ENCODE measurements at places on chromosomes 12 and 14.

GRCh38 chr14:101072945-101073597 lies 169.5 kb upstream of the RTL1 start:
- DNase-seq: peak; percentile 80

- no peak for DNase-seq
These were observed 127.5 kb downstream of the SMOC1 start for GRCh38 chr14:70006699-70007098.

GRCh38 chr12:52474212-52474611 lies 607 bp upstream of the KRT6C start:
- no peak for DNase-seq

DNA sequence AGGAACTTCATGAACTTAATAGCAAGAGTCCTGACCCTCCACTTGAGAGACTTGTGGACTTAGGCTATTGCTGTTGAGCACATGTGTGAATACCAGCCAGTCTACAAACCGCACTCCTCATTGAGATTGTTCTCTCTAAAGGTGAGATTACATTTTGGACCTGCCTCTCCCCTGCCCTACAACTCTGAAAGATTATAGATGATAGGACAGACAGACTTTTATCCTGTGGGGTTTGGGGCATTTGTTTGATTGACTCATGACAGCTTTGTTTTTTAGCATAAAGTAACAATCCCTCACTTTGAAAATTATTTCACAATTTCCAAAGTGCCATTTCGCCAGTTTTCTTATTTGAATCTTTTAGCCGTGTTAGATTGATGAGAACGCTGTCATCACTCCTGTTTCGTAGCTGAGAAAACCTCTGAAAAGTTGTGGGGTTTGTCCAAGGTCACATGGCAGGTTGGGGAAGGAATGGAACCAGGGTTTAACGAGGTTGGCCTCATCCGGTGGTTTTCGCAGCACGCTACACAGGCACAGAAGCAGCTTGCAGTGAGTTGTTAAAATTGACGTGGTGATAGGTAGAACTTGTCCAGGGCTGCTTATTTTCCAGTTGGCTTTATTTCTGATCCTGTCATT lies 836 bp downstream of the EVL start:
- peak; percentile 33 for DNase-seq

- no peak for DNase-seq
These were observed 5.0 kb upstream of the HOXC9 start for GRCh38 chr12:53995002-53995377.

DNA sequence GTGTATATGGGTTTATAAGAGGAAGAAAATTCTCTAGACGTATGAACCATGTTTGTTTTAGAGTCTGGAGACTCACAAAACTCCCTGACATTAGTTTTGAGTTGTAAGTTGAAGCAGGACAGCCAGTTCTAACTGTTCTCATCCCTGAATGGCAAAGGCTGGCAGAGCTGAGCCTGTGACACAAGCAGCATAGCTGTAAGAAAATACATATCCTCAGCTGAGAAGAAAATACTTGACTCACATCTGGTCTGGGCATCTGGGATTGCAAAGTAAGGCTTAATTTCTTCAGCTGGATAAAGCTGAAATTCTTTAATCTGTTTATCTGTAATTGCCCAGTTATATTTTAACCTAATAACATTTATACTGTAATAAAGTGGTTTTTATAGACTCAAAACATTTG lies 156.3 kb downstream of the PELI2 start:
- DNase-seq: no peak

DNA sequence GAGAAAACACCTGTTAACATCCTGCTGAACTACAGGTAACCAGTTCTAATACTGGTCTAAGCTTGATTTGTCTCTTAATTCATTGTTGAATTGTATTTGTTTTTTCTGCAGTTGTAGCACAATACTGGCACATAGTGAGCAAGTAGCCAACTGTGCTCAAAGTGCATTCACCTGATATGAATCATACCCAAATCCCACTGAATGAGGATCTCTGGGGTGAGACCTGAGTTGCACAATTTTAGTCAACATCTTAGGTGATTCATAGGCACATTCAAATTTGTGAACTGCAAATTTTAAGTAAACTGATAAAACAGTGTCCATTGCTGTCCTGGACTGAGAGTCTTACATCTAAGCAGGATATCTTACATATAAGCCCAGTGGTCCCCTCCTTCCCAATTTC lies 12.8 kb downstream of the KCNC2 start:
- no peak for DNase-seq

DNA sequence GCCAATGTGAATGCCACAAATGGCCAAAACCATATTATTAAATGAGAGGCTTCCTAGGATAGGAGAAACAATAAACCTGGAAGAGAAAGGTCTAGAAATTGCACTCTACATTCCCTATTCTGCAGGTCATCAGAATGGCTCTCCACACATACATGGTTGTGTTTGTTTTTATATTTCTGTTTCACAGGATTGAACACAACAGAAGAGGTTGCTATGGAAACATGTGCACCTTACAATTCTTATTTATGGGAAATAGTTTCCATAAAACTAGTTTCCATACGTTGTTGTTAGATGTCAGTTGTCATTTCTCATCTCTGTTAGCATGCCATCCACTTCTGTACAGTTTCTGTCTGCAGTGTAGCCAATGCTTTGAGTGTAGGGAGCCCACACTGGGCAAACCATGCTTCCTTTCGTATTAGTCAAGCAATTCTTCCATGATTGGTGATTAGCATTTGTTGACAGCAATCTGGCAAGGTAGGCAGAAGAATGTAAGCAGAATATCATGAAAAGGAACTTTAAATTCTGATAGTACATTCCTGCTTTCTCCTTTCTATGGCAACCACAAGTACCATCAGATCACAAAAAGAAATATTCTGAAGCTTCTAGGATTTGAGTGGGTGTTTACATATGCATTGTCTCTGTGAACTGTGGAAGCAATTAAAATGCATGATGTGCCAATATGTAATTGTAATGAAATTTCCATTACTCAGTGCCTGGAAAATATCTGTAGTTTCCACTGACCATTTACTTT lies 141.6 kb upstream of the AVPR1A start:
- no peak for DNase-seq

- DNase-seq: no peak
These were observed 16.3 kb downstream of the SMCO2 start for GRCh38 chr12:27462851-27463250.

DNA sequence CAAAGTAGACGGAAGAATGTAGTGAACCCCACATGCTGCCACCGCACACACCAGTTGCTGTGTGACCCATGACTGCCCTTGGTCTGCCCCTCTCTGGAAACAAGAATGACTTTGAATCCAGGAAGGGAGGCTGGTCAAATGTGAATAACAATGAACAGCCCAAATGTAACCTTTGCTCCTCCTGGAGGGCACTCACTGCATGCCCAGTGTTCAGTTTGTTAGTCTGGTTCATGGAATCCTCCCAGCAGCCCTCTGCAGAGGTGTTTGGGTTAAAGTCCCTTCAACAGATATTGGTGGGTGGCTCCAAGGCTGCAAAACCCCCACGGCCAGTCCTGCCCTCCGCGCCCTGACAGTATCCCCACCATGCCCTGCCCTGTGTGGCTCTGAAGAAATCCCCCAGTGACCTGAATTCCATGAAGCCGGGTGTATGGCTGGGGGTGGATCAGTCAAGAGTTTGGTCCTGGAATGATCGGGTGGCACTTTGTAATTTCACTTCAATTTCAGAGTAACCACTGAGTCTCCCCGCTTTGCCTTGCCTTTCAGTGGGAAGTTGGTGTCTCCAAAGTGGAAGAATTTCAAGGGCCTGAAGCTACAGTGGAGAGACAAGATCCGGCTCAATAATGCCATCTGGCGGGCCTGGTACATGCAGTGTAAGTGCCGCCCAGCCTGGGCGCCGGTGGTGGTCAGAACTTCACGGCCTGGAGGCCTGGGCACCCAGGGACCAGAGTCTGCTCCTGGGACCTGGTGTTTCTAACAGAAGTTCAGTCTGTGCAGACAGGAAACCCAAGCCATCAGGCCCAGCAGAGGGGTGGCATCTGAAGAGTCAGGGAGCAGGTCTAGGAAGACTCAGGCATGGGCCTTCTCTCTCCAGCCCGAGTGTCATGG lies 47.1 kb downstream of the IL31 start:
- DNase-seq: no peak

DNA sequence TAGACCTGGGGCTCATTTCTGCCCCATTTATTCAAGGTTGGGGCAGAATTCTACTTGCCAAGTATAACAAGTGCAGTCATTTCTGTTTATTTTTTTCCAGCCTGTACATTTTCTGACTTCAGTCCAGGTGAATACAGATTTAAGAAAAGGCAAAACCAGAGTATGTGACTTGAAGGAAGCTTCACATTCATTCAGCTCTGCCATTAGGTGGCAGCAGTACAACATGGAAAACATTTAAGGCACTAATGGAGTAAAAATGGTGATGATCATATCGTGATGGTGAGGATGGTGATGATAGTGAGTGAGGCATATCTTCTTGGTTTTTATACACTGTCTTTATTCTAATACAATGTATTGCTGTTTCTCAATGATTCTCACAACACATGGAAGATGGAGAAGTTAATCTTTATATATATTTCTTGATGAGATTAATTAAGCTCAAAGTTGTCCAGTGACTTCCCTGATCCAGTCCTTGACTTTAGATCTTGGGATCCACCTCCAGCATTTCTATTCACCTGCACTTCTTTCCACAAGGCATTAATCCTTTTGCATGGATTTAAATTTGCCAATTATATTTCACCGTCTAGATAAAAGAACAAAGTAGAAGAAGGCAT lies 176.7 kb upstream of the SEL1L start:
- DNase-seq: peak; percentile 14

DNA sequence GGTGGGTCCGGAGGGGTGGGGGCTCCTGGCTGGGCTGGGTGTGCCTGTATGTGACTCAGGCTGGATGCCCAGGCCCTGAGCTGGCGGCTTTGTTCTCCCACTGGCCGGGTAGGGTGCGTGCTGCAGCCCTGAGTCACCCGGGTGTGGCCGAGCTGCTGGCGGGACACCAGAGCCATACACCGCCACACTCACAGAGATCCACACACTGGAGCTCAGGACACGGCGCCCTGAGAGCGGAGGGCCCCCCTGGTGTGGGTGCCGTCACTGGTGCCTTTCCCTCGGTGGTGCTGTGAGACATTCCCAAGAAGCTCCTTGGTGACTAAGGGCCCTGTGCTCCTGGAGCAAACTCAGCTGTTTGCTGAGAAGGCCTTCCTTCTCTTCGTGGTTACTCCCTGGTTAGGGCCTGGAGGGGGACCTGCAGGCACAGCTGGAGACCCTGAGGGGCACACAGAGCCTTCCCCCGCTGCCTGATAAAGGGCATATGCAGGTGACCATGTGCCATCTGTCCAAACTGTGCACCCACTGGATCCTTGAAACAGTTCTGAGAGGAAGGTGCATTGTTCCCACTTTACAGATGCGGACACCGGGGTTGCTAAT lies 44.3 kb downstream of the KRT80 start:
- DNase-seq: peak; percentile 95

DNA sequence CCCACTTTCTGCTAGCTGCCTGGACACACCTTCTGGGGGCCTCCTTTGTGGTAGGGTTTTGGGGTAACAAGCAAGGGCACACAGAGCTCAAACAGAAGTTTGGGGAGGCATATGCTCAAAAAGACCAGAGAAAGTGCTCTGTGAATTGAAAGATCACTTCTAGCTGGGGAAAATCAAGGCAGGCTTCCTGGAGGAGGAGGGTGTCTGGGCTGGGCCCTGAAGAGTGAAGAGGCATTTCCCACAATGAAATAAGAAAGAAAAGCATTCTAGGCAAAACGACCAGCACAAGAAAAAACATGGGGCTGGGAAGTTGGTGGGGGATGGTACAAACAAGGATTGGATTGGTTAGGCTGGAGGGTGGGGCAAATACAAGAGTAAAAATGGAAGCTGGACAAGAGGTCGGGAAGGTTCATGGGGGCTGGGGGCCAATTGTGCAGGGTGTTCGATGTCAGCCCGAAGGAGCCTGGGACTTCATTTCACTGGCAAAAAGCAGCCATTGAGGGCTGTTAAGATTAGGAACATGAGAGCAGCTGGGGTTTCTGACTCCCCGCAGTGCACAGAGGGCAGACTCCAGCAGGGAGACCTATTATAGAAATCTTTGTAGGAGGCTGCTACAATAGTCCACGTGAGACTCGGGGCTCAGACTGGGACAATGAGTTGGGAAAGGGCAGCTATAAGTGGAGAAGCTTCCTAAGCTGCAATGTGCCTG lies 51.5 kb upstream of the CMKLR1 start:
- DNase-seq: no peak

DNA sequence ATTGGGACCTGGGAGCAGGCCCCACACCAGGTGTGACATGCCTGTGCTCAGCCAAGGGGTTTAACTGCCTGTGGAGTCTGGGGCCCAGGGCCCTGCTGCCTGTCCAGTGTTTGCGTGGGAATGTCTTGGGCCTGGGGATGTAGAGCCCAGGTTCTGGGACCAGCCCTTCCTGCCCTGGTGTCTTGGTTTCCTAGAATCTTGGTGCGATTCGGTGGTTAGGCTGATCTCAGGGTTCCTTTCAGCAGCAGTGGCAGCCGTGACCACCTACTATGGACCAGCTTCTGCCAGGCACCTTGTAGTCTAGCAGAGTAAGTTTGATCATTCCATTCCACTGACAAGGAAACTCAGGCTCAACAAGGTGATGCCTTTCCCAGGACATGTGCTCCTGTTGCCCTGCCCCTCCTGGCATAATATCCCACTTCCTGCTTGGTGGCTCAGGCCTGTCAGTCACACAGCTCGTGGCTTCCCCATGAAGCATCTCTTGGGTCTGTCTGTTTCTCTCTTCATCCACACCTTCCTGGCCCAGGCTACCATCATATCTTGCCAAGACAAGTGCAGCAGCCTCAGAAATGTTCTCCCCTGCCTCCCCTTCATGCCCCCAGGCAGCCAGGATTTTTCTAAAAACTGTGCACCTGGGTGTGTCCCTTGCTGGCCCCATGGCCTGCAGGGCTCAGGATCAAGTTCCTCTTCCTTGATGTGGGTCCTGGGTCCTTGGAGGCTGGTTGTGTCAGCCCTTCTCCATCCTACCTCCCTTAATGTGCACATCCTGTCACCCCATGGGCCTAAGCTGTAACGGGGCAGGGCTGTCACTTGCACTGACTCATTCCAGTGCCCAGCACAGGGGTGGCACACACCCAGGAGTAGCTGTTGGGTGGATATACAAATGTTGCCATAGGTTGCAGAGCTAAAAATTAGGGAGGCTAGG lies 101.6 kb downstream of the SLC25A47 start:
- no peak for DNase-seq

Measured in mucosa of gallbladder (tissue), 1 donor.